Pancreas (tissue), 10 donors: ENCODE measurements at places on chromosomes 2 and 18. TPM values are rescaled to one million over a fixed set of nuclear protein-coding genes. Genes with fewer than 3 reads are reported as not detected.
A peak's percentile ranks its signal among the peaks of the same experiment; 100 is the strongest.

The IFIH1 gene
- 5.7 TPM for total RNA-seq

The IL1R1 gene
- 17.1 TPM for total RNA-seq

The EFR3B gene
- total RNA-seq: 0.69 TPM

The GYPC gene
- total RNA-seq: 19.0 TPM

DNA sequence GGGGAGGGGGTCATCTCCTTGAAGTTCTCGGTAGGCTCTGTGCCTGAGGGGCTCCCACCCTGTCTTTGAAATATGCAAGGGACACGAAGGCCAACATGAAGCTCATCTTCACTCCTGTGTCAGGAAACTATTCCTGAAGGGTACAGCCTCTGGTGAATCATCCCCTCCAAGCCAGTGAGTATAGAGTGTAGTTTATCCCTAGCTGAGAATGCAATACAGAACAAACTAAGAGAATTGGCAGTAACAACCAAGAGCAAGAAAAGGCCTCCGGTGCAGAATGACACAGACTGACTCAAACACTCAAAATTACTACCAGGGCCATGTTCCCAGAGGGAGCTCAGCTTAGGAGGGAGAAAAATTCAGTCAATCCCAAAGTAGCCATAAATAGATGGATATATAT is 413.3 kb downstream of the BCL11A start:
- no peaks in the 10 kb centered on the region for H3K27me3 ChIP-seq
- no peaks in the 10 kb centered on the region for H3K36me3 ChIP-seq
- no peak overlapping the region for H3K27ac ChIP-seq
- no peaks in the 10 kb centered on the region for H3K4me1 ChIP-seq
- DNase-seq: no peak

GRCh38 chr2:79432731-79433146 is 80.1 kb upstream of the CTNNA2 start:
- H3K27me3 ChIP-seq: no peaks in the 10 kb centered on the region
- peak overlapping the region; percentile 34 for H3K27ac ChIP-seq
- H3K4me3 ChIP-seq: no peak overlapping the region
- no peaks in the 10 kb centered on the region for H3K4me1 ChIP-seq
- no peaks in the 10 kb centered on the region for H3K36me3 ChIP-seq

- no peaks in the 10 kb centered on the region for H3K4me1 ChIP-seq
- H3K27ac ChIP-seq: no peak overlapping the region
- no peaks in the 10 kb centered on the region for H3K27me3 ChIP-seq
- no peak overlapping the region for H3K4me3 ChIP-seq
Observed at GRCh38 chr2:121960251-121960650, 204.8 kb downstream of the TSN start.

DNA sequence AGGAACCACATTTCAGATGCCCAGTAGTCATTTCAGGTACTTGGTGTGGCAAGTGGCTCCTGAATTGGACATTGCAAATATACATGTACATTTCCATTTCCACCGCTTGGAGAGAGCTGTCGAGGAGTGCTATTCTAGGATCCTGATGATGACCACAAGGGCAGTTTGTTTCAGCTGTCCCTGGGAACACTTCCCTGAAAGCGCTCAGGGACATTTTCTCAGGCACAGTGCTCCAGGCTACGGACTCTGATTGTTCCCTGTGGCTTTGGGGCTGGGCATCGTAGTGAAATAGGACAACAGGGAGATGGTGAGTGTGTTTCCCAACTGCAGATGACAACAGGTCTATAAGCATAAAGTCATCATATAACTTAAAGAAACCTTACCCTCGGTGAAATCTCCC is 3.1 kb downstream of the DBI start:
- no peak overlapping the region for H3K27ac ChIP-seq
- no peak for DNase-seq
- H3K27me3 ChIP-seq: no peaks in the 10 kb centered on the region
- peaks cover 13% of the 10 kb centered on the region for H3K4me1 ChIP-seq
- H3K4me3 ChIP-seq: no peak overlapping the region

GRCh38 chr18:55494899-55495298 is 93.1 kb downstream of the TCF4 start:
- H3K27me3 ChIP-seq: no peaks in the 10 kb centered on the region
- no peaks in the 10 kb centered on the region for H3K4me1 ChIP-seq
- no peak for DNase-seq
- no peak overlapping the region for H3K27ac ChIP-seq
- H3K36me3 ChIP-seq: no peaks in the 10 kb centered on the region

- H3K27me3 ChIP-seq: no peaks in the 10 kb centered on the region
- no peaks in the 10 kb centered on the region for H3K36me3 ChIP-seq
- peaks cover 11% of the 10 kb centered on the region for H3K4me1 ChIP-seq
- DNase-seq: no peak
- H3K4me3 ChIP-seq: no peak overlapping the region
Observed at GRCh38 chr2:204491528-204491927, 53.7 kb upstream of the PARD3B start.

DNA sequence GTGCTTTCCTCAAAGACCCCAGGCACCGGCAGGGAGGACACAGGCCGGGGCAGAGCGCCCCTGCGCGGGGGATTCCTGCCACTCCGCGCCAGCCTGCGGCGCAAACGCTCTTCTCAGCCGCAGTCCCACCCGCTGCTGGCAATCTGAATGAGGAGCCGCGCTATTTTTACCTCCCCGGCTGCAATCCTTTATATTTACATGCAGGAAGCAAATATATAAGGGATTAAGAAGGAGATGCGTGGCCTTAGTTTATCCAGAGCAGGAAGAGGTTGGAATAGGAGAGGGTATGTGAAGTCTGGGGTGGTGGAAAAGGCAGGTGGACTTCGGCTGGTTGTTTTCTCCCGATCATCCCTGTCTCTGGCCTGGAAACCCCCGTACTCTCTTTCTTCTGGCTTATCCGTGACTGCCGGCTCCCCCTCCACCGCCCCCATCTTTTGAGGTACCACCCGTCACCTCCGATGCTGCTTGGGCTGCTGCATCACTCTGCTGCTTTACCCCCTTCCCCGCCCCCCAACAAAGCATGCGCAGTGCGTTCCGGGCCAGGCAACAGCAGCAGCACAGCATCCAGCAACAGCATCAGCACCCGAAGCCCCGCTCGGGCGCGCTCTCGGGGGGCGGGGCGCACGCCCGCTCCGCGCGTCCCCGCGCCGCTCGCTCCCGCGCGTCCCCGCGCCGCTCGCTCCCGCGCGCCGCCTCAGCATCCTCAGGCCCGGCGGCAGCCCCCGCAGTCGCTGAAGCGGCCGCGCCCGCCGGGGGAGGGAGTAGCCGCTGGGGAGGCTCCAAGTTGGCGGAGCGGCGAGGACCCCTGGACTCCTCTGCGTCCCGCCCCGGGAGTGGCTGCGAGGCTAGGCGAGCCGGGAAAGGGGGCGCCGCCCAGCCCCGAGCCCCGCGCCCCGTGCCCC is at the start of gene ADAM23:
ADAM23 (plus strand) TSS at position 700 of the 902 bp plus-strand sequence. CDS start 335 bp downstream, outside the sequence.
- H3K4me3 ChIP-seq: peak within 1 kb of the TSS; percentile 43
- no peaks in the 10 kb centered on the region for H3K27me3 ChIP-seq
- H3K36me3 ChIP-seq: no peaks in the 10 kb centered on the region
